IPS-NIHi11 (cell line): ENCODE measurements at places on chromosomes 2 and 18.

DNA sequence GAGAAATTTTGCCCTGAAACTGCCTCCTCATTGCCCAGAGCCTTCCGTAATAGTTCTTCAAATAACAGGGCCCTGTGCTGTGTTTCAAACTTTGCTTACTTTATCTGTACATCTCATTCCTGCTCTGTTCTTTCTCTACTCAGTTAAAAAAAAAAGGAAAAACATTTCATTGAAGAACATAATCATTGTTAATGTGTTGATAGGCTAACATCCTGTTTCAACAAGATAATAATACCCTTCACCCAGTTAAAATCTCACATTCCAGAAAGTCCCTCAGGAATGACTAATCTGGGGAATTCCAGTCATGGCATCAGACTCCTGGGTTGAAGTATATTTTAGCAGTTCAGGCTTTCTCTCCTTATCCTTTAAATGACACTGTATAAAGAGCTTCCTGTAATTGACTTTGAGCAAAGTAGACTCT lies 45.6 kb upstream of the ITGAV start:
- peak; percentile 31 for DNase-seq

- DNase-seq = no peak
Observed at GRCh38 chr2:70467831-70468779, 85.5 kb downstream of the TGFA start.

- DNase-seq = no peak
Observed at GRCh38 chr2:31125918-31126695, 12.1 kb downstream of the GALNT14 start.

GRCh38 chr2:128593879-128594650 lies 275.4 kb upstream of the HS6ST1 start:
- DNase-seq = no peak

DNA sequence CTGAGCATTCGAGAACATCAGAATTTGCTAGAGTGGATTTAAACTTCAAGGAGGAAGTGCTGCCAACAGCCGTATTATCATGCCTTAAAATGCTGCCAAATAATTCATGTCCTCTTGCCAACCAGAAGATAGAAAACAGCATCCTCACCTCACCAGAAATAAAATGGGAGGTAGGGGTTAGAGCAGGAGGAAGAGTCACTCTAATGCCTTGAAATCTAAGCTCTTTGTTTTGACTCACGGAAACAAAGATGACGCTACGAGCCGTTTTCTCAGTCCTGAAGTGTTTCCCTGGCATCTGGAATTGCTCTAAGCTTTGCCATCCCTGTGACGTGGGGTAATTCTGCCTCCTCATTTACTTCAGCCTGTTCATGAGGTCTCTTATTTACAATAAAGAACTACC lies 97.1 kb downstream of the PRPF40A start:
- DNase-seq = no peak
